Neural crest cell (in vitro differentiated cells): ENCODE measurements at places on chromosomes 5 and 9. TPM values are rescaled to one million over a fixed set of nuclear protein-coding genes. Genes with fewer than 3 reads are reported as not detected.

DNA sequence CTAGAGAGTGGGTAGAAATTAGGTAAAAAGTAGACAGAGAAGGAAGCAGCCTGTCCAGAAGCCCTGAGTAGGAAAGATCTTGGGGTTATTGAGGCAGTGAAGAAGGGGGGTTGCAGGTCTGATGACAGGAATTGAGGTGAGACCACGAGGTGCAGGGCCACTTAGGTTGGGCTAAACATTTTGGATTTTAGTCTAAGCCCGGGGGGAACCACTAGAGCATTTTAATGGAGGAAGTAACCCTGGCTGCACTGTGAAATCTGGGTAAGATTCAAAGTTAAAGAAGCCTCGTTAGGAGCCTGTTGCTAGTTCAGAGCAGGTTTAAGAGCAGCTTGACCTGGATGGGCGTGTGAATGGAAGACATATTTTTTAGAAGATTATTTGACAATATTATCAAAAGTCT, 38.3 kb downstream of the MAP3K1 start:
- no peak for DNase-seq

- no peak for DNase-seq
Measured at GRCh38 chr9:94533155-94533554, 21.7 kb upstream of the PCAT7 start.

GRCh38 chr5:75862872-75863271, 145.6 kb upstream of the POC5 start:
- no peak for DNase-seq

- no peak for DNase-seq
Measured at GRCh38 chr5:177444106-177445051, 2.2 kb upstream of the PRR7 start.

The PCDHB10 gene
- total RNA-seq, result 5.2 and 5.5 TPM in 2 replicates

GRCh38 chr9:114430457-114430856, 42.7 kb upstream of the AKNA start:
- no peak for DNase-seq

- no peak for DNase-seq
Measured at GRCh38 chr5:56145511-56145910, 87.6 kb downstream of the ANKRD55 start.

The POLR3G gene
- total RNA-seq, result 10.6 and 12.1 TPM in 2 replicates

The DBH gene
- total RNA-seq, result 0.59 and 0.75 TPM in 2 replicates

The PCA3 gene
- not detected in 2 replicates for total RNA-seq

DNA sequence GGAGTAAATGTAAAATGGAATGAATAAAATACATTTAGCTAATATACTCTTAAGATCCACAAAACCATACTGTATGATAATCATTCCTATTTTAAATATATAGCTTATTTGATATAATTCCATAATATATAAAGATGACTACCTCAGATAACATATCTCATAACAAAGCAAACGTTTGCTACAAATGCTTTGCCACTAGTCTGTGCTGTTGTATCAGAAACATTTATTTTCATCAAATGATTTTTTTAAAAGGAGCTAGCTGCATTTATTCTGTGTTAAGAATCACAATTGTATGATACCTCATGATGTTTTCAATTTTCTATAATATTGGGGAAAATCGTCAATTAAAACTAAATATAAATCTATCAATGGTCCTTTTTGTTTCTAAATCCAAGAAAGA, 567.2 kb downstream of the PTPRD start:
- DNase-seq, result no peak

The CAMK4 gene
- total RNA-seq, result 9.4 and 10.0 TPM in 2 replicates

DNA sequence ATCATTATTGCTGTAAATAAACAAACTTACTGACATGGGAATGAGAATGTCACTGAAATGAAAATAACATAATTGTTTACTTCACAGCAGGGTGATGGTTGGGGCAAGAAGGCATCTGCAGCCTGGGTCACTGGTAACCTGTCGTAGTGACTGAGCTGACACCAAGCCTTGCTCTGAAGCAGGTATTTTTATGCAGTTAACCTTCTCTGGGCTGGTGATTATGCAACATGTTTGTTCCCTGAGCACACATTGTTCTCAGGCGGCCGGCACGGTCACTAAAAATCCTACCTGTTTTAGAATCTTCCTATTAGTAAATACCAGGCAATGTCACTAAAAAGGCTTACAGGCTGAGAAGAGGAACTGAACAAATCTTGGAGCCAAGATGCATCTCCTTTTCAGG, 157.7 kb upstream of the NR3C1 start:
- DNase-seq, result no peak

DNA sequence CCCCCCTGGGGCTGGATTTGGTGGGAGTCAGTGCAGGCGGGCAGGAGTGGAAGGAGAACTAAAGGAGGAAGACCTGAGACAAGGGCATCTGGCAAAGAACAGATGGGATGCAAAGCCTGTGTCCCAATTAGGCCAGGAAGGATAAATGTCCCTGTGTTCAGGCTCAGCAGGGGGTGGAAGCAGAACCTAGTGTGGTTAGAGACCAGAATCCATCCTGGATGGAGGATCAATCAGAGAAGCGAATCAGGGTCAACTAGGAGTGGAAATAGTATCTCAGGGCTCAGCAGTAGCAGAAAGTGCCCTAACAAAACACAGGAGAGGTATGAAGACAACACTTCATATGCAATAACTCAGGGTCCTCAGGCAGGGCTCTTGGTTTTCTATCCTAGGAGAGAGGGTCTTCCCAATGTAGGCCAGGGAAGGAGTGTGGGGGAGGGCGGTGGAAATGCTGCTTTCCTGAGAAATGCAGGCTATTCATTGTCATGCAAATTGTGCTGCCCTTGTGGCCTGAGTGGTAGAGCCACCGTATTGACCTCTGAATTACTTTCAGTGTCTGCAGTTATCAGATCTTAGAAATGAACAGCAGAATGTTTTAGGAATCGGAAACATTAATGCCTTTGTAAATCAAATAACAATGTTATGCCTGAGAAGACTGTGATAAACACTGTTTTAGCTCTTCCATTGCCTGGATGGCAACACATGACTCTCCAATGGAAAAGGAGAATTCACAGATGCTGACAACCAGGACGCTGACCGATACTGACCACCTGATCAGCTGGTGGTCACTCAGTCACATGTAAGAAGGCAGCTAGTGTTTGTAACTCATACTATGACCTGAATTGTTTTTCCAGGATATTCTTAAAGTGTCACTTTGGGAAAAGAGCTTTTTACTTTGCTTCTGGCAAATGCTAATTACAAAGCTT, 323.6 kb downstream of the SEMA5A start:
- no peak for DNase-seq

DNA sequence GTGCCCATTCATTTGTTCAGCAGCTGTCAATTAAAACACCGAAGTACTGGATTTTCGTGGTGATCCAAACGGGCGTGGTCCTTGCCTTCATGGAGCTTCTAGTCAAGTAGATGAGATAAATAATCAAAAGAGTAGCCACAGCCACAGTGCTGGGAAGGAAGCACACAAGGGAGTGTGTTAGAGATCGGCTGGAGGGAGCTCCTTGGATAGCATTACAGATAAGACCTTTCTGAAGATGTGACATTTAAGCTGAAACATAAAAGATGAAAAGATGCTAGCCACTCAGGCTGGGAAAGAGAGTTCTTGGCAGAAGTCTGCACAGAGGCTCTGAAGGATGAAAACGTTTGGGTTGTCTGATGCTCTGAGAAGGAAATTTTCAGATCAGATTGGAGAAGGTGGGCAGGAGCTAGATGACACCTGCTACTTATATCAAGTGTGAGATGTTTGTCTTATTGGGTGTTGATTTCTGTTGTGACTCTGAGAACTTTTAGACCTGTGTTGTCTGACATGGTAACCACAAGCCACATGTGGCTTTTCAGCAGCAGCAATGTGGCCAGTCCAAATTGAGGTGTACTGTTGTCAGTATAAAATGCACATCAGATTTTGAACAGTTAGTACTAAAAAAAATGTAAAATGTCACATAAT, 123.9 kb downstream of the TLE4 start:
- DNase-seq, result no peak

GRCh38 chr9:79687131-79687447, 115.3 kb downstream of the TLE4 start:
- no peak for DNase-seq

The STC2 gene
- total RNA-seq, result 2.6 and 3.8 TPM in 2 replicates

The TPPP gene
- 2.6 and 2.7 TPM in 2 replicates for total RNA-seq

The ADAMTS19 gene
- 3.0 and 3.1 TPM in 2 replicates for total RNA-seq

GRCh38 chr5:172707285-172708182, 63.5 kb downstream of the DUSP1 start:
- peak; percentile 32 for DNase-seq

The N4BP3 gene
- 1.3 and 1.4 TPM in 2 replicates for total RNA-seq

The CMBL gene
- 22.2 and 24.0 TPM in 2 replicates for total RNA-seq

GRCh38 chr9:112366591-112366990, 13.3 kb upstream of the HSDL2 start:
- no peak for DNase-seq

- DNase-seq, result no peak
Measured at GRCh38 chr5:143051244-143052058, 281.3 kb downstream of the ARHGAP26 start.

The ENTREP1 gene
- 0.36 and 0.44 TPM in 2 replicates for total RNA-seq

The HINT1 gene
- 258 and 264 TPM in 2 replicates for total RNA-seq

GRCh38 chr5:39696672-39697398, 272.1 kb upstream of the DAB2 start:
- no peak for DNase-seq

DNA sequence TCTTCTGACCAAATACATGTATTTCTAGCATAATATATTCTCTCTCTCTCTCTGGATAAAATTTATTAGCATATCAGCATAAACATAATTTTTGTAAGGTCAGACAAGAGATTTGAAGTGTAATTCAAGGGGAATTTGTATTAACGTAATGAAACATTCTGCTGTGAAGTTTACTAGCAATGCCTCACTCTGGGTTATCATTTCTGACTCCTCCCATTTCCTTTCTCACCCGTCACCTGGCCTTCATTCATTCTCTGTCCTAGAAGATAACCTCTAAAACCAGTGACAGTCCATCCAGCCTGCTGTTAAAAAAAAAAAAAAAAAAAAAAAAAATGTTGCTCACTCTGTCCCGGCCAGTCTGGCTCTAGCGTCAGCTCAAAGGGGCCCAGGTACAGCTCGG, 27.1 kb downstream of the GRAMD2B start:
- DNase-seq, result no peak

DNA sequence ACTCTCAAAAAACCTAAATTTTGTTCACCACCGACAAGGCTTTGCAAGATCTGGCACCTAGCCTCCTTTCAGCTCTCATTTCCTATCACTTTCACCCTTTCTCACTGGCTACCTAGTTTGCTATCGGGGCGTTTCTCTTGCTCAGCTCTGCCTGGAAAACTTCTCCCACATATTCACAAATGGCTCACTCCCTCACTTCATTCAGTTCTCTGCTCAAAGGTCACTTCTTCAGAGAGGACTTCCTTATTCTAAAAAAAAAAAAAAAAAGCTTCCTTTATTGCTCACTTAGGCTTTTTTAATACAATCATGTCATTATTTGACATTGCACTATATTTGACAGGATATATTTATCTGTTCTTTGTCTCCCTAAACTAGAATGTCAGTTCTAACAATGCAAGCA, 2.1 kb upstream of the SLC25A46 start:
- no peak for DNase-seq

The HAVCR2 gene
- total RNA-seq, result 0.19 and 0.55 TPM in 2 replicates

The STOM gene
- total RNA-seq, result 8.9 and 9.9 TPM in 2 replicates

GRCh38 chr5:113294311-113295110, 140.3 kb downstream of the TSSK1B start:
- peak; percentile 73 for DNase-seq

DNA sequence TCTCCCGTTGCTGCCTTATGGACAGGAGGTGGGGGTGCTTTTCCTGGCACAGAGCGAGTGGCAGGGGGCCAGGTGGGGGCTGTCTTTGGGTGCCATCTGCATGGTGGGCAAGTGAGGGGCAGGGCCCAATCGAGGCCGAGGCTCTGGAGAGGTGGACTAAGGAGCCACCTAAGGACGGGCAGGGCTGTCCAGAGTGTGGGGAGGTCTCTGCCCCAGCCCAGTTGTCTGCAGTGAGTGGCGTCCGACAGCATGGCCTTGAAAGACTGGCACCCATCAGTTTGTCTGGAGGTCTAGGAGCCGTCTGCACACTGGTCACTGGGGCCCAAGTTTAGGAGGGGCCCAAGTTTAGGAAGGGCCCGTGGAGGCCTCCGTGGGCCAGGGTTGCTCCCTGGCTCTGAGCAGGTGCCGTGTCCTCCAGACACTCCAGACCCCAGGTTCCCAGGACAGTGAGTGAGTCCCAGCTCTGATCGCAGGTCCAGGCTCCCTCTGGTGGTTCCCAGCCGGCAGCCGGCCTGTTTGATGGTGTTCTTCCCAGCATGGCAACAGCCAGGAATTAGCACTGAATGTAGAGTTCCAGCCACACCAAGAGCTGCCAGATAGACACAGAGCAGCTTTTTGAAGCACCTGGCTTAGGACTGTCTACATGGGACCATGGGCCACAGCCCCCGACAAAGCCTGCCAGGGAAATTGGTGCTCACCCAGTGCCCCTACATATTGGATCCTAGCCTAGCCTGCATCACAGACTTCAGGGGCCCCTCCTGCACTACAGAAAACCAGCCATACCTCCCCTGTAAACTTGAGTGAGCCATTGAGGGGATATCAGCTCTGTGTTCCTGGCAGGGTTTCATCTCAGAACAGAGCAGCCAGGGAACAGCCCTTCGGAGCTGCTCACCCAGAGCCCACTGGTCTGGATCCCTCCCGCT, 120.9 kb downstream of the WNK2 start:
- peak; percentile 66 for DNase-seq

- DNase-seq, result no peak
Measured at GRCh38 chr9:38761999-38762398, 42.1 kb upstream of the FAM240B start.

GRCh38 chr5:74945561-74946165, 79.5 kb upstream of the FAM169A start:
- DNase-seq, result no peak

DNA sequence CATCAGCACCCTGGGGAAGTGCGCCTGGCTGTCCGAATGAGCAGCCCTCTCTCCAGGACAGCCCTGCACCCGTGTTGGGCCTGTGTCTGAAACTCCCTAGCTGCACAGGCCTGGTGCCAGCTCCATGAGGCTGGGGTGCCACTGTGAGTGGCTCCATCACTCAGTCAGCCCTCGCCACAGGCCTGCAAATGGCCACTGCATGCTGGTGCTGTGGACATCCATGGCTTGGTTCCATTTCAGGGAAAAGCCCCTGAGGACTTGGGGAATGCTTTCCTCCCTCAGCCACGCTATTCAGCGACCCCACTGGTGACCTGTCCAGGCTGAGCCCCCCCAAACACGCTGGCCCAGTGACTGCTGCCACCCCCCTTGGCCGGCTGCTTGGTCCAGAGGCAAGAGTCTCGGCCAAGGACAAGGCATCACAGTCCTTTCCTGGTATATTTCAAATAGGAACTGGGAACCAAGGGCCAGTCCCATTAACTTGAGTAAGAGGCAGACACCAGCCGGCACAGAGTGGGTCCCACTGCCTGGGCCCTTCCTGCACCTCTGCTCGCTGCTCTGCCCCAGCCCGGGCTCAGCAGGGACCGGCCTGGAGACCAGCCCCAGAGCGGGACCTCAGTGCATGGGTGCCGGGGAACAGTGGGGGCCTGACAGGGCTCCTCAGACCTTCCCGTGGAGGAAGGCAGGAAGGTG, 181.3 kb downstream of the AUH start:
- DNase-seq, result no peak

- no peak for DNase-seq
Measured at GRCh38 chr9:133140174-133140505, 19.1 kb upstream of the RALGDS start.

The ASTN2 gene
- 5.9 and 7.3 TPM in 2 replicates for total RNA-seq

GRCh38 chr9:136568288-136569081, 22.6 kb upstream of the NOTCH1 start:
- no peak for DNase-seq

The TLX3 gene
- total RNA-seq, result 0.51 and 0.52 TPM in 2 replicates
